Body of pancreas (tissue), 4 donors: ENCODE measurements at places on chromosomes 16 and 17. TPM values are rescaled to one million over a fixed set of nuclear protein-coding genes. Genes with fewer than 3 reads are reported as not detected.

The CD300C gene
- not detected for total RNA-seq

The SULT1A1 gene
- total RNA-seq: 35.6 TPM

The TTLL6 gene
- 0.26 TPM for total RNA-seq

The CES1 gene
- 19.1 TPM for total RNA-seq

The CIBAR2 gene
- total RNA-seq: not detected

The EIF5A gene
- 134 TPM for total RNA-seq

DNA sequence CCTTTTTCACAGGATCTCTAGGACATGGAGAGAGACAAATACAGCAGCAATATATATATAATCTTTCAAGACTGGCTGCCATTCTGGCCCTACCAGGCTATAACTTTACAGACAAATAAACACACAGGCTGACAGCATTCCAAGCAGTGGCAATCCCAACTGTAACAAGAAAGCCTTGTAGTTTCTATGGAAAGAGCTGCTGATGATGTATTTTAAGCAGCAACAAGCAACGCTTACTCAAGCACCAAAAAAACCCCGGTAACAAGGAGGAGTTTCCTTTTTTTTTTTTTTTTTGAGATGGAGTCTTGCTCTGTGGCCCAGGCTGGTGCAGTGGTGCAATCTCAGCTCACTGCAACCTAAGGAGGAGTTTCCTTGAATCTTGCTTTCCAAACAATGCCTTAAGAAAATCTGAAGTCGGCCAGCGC, 23.2 kb downstream of the LSM12 start:
- H3K4me1 ChIP-seq: peaks cover 20% of the 10 kb centered on the region
- no peaks in the 10 kb centered on the region for H3K27me3 ChIP-seq
- H3K36me3 ChIP-seq: peaks cover 4% of the 10 kb centered on the region

DNA sequence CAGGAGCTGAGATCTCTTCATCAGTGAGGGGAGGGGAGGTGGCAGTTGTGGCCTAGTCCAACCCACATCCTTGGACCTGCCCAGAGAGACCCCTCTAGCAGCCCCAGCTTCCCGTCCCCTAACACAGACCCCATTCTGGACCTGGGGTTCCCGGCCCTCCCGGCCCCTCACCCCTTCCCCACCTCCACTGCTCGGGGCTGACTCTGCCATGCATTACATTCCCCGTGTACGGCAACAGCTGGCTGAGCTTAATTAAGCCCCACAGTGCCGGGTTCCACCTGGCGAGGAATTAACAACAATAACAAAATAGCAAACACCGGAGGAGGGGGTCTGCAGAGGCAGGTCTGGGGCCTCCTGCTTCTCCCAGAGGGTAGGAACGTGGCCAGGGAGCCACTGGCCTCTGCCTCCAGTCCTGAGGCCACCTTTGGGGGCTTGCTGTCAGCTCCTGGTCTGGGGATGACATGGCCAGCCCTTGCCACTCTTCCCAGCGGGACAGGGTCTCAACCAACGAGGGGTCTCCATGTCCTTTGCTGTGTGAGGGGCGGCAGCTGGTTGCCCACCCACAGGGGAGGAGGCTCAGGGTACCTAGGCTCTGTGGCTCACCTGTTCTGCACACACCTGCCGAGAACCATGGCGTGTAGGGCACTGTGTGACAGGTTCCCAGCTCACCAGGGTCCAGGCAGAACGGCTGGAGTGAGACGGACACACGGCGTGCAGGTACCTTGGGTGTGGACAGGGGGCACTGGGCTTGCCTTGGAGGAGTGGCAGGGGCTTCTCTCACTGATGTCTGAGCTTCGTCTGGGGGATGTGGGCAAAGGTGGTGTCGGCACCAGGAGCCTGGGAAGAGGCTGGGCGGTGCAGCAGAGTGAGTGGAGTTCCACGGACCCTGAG, 46.9 kb upstream of the CBFA2T3 start:
- no peaks in the 10 kb centered on the region for H3K36me3 ChIP-seq
- no peak overlapping the region for H3K4me3 ChIP-seq
- no peak overlapping the region for H3K27ac ChIP-seq
- H3K27me3 ChIP-seq: no peaks in the 10 kb centered on the region

- H3K27ac ChIP-seq: peak overlapping the region; percentile 100
- peak; percentile 91 for DNase-seq
- no peaks in the 10 kb centered on the region for H3K27me3 ChIP-seq
- peak overlapping the region; percentile 90 for H3K4me3 ChIP-seq
These were observed 570 bp upstream of the CFDP1 start for GRCh38 chr16:75433732-75434413.

DNA sequence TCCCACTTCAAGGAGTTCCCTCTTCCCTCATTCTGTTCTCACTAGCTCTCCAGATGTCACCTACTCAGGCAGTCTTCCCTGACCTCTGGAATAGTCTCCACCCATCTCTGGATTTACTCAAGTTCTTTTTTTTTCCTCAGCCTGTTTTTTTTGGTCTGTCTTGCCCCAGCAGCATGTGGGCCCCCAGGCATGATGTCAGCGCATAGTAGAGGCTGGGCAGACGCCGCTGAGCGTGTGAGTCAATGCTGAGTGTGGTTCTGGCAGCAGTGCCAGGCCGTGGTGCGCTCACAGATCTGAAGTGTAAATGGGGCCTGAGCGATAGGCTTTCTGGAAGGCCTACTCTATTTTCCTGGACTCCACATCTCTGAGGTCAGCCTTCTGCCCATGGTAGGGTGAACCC, 2.7 kb upstream of the KCNJ18 start:
- H3K27ac ChIP-seq: no peak overlapping the region
- no peak overlapping the region for H3K4me3 ChIP-seq
- no peaks in the 10 kb centered on the region for H3K36me3 ChIP-seq
- H3K27me3 ChIP-seq: no peaks in the 10 kb centered on the region
- H3K4me1 ChIP-seq: no peaks in the 10 kb centered on the region
- DNase-seq: no peak

- peaks cover 39% of the 10 kb centered on the region for H3K4me1 ChIP-seq
- peak; percentile 84 for DNase-seq
- peak overlapping the region; percentile 45 for H3K4me3 ChIP-seq
- peak overlapping the region; percentile 90 for H3K27ac ChIP-seq
- no peaks in the 10 kb centered on the region for H3K36me3 ChIP-seq
These were observed 58.2 kb downstream of the RAP1GAP2 start for GRCh38 chr17:2854143-2855055.

DNA sequence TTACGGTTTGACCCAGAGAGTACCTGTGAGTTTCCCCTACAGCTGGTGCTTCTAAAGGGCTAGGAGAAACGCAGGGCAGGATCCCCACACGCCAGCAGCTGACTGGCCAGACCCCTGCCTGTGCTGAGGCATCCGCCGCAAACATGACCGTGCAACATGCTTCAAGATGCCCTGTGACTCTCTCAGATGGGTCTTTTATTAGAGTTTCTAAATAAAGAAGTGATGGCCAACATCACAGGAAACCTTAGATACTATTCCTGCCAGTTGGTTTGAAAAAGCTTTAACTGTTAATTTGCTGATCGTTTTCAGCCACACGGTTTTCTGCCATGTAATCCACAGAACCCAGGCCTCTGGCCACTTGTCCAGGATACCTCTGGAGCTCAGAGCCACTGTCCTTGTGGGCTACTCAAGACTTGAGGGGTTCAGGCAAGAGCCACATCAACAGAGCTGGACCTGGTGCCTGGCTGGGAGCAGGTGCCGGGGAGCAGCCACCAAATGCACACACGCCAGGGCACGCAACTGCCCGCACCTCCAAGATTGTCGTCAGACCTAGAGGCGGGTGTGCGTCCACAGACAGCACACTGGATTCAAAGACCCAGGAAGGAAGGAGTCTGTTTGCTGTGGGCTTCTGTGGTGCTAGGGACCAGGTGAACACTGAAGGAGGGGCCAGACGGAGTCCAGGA, 118.4 kb downstream of the ZNF778 start:
- H3K27ac ChIP-seq: no peak overlapping the region
- no peaks in the 10 kb centered on the region for H3K36me3 ChIP-seq
- DNase-seq: no peak
- no peaks in the 10 kb centered on the region for H3K27me3 ChIP-seq

GRCh38 chr17:49987290-49987585, 7.8 kb downstream of the DLX3 start:
- no peak for DNase-seq
- H3K36me3 ChIP-seq: no peaks in the 10 kb centered on the region
- no peaks in the 10 kb centered on the region for H3K4me1 ChIP-seq
- no peak overlapping the region for H3K27ac ChIP-seq
- H3K27me3 ChIP-seq: no peaks in the 10 kb centered on the region
